ENCODE measurements at places on chromosomes 11 and 22.

DNA sequence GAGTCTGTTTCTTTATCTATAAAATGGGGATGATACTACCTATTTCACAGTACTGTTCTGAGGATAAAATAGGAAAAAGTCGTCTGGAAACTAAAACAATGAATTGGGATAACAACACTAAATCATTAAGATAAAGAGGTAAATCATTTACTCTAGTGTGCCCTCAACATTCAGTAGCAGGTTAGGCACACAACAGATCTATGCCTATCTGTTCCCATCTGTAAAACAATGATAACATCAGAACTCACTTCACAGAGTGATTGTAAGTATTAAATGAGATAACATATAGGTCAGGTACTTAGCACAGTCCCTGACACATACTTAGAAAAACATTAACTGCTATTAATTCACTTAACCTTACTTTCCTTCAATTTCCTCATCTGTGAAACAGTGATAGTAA, 36.9 kb downstream of the PAK1 start:
- no peak for DNase-seq

GRCh38 chr22:26429458-26430286, 612 bp downstream of the ASPHD2 start:
- DNase-seq, result no peak

- no peak for DNase-seq
These were observed 264.0 kb upstream of the CCDC90B start for GRCh38 chr11:83549984-83550667.

- DNase-seq, result no peak
These were observed 5.2 kb downstream of the ROBO3 start for GRCh38 chr11:124870430-124870829.

- no peak for DNase-seq
These were observed 728.3 kb downstream of the METTL15 start for GRCh38 chr11:28836285-28837081.

GRCh38 chr22:22887621-22888503, at the start of gene IGLL5:
TSS of gene IGLL5 (plus strand) at chr22:22887816. CDS start at chr22:22888054, 238 bp downstream.
- no peak for DNase-seq

DNA sequence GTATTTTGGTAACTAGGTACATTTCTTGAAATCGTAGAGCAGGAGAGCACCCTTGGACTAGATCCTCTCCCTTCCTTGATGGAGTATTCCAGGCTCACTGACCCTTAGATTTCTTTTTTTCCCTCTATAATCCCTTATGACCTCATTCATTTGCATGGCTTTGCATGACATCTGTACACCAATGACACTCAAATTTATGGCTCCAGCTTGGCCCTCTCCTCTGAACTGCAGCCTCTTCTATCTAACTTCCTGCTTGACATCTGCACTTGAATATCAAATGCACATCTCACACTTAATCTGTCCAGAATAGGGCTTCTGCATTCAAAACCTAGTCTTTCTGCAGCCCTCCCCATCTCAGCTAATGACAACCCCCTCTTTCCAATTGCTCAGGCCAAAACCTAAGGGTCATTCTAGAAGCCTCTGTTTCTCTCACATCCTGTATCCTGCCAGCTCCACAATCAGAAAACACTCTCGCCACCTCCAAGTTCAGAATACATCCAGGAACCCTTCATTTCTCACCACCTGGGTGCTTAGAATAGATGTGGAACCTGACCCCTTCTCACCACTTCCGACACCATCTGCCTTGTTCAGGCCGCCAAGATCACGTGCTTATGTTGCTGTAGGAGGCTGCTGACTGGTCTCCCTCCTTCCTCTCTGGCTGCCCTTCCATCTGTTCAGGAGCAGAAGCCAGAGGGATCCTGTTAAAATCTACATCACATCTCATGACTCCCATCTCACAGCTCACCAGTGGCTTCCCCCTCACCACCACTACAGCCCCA, 138.9 kb upstream of the MTNR1B start:
- no peak for DNase-seq

DNA sequence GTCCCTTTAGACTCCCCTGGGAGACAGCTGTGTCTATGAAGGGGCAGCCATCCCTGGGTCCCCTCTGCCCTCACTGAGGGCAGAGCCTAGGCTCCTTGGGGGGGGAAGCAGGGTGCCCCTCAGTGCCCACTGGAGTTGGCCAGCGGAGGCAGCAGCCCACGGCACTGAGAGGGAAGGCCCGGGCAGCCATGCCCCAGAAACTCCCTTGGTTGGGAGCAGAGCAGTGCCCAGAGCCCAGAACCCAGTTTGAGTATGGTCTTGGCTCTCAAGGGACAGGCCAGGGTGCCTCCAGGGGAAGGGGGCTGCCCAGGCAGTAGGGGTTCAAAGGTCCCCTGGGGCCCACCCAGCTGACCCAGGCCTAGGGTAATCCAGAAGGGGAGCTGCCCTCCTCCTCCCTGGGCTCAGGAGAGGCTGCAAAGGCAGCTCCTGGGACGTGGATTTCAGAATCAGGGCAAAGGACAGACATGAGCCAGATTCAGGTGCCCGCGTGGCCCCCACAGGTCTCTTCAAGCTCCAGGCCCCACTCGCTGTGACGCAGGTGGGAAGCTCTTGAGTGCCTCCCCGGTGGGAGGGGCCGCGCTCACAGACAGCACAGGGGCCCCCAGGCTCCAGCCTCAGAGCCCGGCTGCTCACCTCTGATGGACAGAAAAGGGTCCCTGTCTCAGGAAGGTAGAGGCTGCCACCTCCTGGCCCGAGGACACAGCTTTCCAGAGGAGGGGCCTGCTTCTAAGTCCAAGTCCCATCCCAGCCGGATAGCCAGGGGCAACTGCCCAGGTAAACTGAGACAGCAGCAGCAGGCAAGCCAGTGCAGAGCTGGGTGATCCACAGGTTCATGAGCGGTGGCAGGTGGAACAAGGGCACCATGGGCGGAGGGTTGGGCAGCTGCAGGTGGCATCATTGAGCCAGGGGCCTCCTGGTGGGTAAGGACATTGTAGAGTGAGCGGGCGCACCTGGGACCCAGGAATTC, 2.6 kb downstream of the C11orf21 start:
- peak; percentile 52 for DNase-seq

GRCh38 chr11:13450832-13451397, 12.1 kb downstream of the BTBD10 start:
- DNase-seq, result no peak

GRCh38 chr11:71329165-71329510, 76.8 kb upstream of the SHANK2 start:
- no peak for DNase-seq

DNA sequence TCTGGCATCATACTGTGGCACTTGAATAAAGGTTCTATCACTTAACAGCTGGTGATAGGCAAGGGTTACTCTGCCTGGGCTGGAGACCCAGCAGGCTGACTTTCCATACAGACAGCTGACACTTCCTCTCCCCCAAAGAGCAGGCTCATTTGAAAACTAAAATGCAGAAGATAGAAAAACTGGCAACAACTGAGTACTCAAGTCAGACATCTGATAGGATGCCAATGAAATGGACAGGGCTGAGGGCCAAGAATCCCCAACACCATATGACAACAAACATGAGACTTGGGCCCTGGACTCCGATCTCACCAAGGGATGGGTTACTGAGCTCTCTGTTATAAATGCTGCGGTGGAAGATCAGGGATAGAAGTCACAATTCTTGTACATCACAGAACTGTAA, 237.2 kb downstream of the LRRC4C start:
- no peak for DNase-seq

DNA sequence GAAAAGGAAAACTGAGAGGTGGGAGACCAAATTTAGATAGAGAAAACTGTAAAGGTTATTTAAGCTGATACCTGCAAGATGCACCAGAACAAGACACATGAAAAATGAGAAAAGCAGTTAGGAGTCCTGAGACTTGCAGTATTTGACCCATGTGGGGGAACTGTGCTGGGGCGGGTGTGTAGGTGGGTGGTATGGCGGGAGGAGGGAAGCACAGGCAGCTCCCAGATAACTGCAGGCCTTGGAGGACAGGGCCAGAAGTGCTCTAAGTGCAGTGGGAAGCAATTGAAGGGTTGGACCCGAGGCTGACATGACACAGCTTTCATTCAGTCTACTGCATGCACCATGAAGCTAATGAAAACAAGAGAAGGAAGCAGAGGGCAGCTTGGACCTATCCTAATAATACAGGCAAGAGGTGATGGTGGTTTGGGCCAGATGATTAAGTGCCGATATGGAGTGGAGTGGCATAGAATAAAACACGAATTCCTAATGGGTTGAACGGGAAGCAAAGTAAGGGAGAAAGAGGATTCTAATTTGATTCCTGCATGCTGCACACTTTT, 48.0 kb upstream of the ANO3 start:
- no peak for DNase-seq

- DNase-seq, result no peak
These were observed 1333.9 kb downstream of the BRD1 start for GRCh38 chr22:48493733-48494132.

DNA sequence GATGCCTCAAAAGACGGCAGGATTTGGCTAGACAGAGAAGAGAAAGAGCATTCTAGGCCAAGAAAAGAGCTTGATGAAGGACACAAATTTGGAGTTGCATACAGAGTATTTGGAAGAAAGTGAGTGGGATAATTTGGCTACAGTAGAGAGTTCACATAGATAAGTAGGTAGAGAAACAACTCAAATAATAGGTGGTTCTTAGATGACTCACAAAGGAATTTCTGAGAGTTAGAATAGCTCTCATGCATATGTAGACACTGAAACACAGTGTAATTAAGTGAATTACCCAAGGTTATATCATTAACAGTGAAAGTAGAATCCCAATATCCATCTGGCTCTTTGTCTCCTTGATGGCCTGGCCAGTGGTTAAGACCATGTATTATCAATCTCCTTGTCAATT, 228.6 kb upstream of the DDI1 start:
- DNase-seq, result no peak

GRCh38 chr22:37378642-37379058, 48.6 kb downstream of the ELFN2 start:
- no peak for DNase-seq

DNA sequence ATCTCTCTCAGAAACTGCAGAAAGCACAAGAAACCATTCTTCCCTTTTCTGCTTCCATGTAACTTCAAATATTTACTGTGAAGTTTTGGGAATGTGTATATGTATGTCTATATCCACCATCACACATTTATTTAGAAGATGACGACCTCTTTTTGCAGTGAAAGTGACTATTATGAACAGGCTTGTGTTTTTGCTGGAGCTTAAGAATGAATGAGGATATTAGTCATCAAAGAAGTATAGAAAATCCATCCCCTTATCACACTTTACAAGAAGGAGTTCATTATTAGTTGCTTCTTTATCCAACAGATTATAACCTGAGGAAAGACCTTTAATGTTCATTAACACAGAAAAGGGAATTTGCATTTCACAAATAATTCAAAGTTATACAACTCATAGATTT, 21.1 kb upstream of the SLC5A12 start:
- no peak for DNase-seq

DNA sequence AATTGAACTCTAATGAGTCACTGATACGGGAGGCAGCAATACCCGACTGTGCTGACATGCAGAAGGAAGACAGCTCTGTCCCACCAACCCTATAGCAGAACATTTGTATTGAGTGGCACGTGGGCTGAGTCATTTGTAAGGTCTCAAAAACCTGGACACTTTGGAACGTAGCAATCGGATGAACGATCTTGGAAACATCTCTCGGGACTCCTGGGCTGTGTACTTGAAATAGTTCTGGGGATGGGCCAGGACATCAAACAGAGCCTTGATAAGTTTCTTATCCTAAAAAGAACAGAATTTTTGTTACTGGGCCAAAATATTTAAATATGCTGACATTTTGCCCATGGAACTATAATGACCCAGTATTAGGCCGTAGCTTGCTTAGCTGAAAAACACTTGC, 17.1 kb upstream of the NRIP3 start:
- DNase-seq, result no peak

GRCh38 chr11:26017322-26017860, 314.5 kb upstream of the ANO3 start:
- DNase-seq, result no peak

- no peak for DNase-seq
These were observed 664.8 kb downstream of the NTM start for GRCh38 chr11:132035228-132035627.

DNA sequence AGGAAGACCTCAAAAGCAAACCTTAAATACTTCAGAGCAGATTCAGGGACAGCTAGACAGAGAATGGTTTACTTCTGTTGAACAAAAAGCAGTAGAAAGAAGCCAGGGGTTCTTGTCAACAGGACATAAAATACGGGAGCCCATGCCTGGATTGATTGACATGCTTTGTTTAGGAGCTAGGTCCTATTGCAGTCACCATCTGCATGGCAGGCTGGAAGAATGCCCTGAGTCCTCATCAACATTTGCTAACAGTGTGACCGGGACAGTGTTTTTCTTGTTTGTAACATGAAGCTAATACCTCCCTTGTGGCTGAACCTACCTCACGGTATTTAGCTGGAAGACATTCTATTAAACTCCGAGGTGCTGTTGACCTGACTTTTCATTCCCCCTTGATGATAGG, 225.4 kb downstream of the NTM start:
- DNase-seq, result no peak

GRCh38 chr22:20436768-20437612, 635 bp downstream of the SCARF2 start:
- DNase-seq, result no peak

DNA sequence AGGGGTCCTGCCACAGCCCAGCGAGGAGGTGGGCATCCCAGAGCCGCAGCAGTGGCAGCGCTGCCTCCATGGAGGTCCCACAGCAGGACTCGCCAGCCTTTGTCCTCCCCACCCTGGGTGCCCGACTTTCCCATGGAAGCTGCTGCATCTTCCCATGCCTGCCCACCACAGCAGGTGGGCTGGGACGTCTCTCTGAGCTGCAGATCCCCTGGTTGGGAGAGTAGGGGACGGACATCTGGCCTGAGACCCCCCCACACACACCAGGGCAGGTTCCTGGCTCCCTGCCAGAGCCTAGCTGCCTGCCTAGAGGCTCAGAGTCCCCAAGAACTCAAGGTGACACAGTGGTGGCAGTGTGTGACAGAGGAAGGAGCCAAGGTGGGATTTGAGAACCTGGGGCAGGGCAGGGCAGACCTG, 21.5 kb upstream of the PRR5 start:
- no peak for DNase-seq

GRCh38 chr11:60336767-60337391, 9.8 kb downstream of the MS4A6E start:
- no peak for DNase-seq

- no peak for DNase-seq
These were observed 174.5 kb downstream of the CEP164 start for GRCh38 chr11:117502015-117502778.

Measured in right atrium auricular region (tissue), 2 donors.